ENCODE measurements at places on chromosomes 16 and 17. TPM values are rescaled to one million over a fixed set of nuclear protein-coding genes. Genes with fewer than 3 reads are reported as not detected.

Gene PRAC1
- polyA plus RNA-seq: not detected

Gene TMEM220
- polyA plus RNA-seq: 3.8 TPM

Gene PHOSPHO1
- 1.1 TPM for polyA plus RNA-seq

Gene CLDN6
- 0.25 TPM for polyA plus RNA-seq

Gene CPNE7
- 55.2 TPM for polyA plus RNA-seq

Gene SLFN12L
- not detected for polyA plus RNA-seq

Gene HSPB9
- polyA plus RNA-seq: not detected

Gene MAPT
- 1.2 TPM for polyA plus RNA-seq

Gene TRPV3
- 0.46 TPM for polyA plus RNA-seq

GRCh38 chr16:67082891-67083290 lies 26.9 kb upstream of the PHAF1 start:
- no peak for DNase-seq

DNA sequence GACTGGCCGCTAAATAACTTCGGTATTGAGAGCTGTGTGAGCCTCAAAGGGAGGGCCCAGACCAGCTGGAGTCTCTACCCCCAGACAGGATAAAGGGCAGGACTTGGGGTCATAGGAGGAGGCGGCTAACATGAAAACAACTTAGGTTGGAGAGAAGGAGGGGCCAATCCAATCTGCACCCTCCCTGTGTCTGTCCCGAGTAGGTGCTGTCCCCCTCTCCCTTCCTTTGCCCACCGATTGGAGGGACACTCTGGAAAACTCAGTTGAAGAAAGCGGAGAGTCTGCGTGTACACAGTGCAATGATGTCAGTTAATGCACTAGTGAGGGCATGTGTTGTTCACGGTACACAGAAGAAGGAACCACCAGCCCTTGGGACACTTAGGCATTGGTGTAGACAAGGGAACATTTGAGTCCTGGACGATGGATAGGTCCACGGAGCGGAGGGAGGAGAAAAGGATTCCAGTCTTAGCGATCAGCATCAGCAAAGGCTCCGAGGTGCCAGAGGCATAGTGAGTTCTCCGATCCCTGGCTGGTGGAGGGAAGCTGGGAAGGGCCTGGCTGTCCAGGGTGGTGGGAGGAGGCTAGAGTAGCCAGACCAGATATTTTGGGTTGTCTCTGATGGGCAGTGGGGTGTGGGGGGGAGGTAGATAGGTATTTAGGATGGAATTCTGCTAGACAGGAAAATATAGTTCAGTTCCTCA lies 761 bp downstream of the NOL3 start:
- DNase-seq: peak; percentile 51

- no peak for DNase-seq
Measured at GRCh38 chr17:45883063-45883462, 11.3 kb upstream of the MAPT start.

DNA sequence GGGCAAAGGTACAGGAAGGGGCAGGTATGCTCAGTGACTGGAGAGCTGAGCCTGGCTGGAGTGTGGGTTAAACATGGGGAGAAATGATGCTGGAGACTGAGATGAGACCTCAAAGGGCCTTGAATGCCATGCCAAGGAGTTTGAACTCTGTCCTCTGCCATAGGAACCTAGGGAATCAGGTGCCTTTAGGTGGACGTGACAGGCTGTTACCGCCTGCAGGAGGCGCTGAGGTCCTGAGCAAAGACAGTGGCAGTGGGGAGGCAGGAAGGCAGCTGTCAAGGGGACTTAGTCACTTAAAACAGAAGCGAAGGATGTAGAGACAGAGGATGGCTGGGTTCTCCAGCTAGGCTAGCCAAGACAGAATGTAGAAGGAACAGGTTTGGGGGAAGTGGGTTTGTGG lies 9.1 kb downstream of the PSMB3 start:
- DNase-seq: peak; percentile 76

DNA sequence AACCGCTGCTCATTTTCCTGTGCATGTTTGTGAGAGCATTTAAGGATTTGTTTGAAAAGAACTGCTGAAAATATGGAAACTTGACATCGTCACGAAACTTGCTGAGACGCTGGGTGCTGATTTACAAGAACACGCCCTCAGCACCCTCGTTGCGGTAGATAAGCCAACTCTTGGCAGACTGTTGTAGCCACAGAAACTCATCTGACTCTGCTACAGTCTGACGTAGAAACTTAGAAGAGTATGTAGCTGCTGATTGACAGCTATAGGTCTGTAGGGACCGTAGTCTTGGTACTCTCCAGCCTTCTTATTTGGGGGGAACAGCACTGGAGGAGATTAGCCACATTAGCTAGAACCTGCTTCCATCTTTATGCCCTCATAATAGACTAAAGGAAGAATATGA lies 36.1 kb upstream of the MYH2 start:
- DNase-seq: no peak

GRCh38 chr17:32356378-32356743 lies 6.4 kb downstream of the ZNF207 start:
- DNase-seq: no peak

DNA sequence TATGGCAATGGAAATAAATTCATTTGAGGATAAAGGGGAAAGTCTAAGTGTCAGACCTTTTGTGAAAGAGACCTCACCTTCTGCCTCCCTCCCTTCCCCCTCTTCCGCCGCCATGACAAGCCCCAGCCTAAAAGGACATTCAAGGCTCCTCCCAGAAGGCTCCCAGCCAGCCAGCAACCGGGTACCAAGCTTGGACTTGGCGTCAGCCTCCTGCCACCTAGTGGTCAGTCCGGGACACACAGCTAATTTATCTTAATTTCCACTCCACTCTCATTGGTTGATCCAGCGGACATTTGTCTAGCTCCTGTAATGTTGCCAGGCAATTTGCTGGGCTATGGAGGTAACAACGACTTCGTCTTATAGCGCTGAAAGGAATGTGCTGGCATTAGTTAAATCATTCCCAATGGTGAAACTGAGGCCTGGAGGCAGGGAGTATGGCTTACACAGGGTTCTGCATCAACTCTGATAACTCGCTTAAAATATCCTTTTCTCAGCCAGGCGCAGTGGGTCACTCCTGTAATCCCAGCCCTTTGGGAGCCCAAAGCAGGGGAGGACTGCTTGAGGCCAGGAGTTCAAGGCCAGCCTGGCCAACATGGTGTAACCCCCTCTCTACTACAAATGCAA lies 19.3 kb upstream of the CLEC3A start:
- DNase-seq: peak; percentile 72

DNA sequence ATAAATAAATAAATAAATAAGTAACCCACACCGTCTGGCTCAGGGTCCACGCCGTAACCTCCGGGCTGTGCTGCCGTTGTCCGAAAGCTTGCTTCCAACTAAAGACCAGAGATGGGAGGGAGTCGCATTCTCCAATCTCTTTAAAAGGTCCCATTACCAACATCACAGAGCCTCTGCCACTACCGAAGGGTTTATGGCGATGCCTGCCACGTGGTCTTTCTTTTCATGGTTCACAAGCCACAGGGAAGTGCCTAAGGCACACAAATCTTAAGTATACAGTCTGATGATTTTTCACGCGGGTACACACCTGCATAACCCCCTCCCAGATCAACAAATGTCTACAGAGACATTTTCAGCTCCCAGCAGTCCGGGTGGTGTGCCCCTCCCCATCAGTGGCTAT lies 1.4 kb downstream of the COTL1 start:
- no peak for DNase-seq

DNA sequence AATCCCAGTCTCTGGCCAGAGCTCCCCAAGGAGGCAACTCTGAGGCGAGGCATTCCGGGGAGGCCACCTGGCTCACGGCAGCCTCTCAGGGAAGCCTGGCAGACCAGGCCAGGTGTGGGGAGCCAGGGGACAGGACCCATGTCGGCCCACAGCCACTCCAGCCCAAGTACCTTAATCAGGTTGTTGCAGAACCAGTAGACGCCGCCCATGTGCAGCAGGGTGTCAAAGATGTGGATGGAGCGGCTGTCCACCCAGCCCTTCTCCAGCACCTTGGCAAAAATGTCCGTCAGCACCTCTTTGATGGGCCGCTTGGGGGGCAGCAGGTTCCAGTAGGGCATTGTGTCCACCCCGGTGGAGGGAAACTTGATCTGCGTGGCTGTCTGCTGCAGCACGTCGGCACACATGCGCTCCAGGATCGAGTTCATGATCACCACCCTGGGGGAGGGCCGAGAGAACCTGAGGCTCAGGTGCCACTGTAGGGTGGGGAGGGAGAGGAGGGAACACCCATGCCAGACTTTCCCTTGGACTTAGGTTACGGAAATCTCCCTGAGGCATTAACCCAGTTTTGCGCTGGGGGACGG lies 7.8 kb downstream of the CSF3 start:
- no peak for DNase-seq

GRCh38 chr16:66970775-66971720 lies 10.0 kb downstream of the CES3 start:
- no peak for DNase-seq

- no peak for DNase-seq
Measured at GRCh38 chr16:83365166-83365565, 442.6 kb upstream of the HSBP1 start.

- DNase-seq: no peak
Measured at GRCh38 chr16:87457709-87458423, 35.0 kb downstream of the ZCCHC14 start.

- no peak for DNase-seq
Measured at GRCh38 chr17:78997231-78997741, 12.3 kb downstream of the CANT1 start.

DNA sequence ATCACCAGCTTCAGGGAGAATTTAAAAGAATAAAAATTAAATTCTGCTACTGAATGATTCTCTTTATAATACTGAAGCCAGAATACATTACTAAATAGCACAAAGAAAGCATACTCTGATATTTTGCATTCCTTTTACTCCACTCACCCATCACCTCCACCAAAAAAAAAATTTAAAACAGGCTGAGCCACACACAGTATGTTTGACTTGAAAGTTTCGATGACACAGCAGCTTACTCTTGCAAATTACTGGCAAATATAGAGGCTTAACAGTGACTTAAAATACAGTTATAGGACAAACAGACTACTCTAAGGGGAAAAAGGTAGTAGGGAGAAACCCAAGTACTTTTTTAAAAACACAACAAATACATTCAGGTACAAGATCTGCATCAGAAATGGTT lies 39.2 kb downstream of the GPATCH8 start:
- no peak for DNase-seq

DNA sequence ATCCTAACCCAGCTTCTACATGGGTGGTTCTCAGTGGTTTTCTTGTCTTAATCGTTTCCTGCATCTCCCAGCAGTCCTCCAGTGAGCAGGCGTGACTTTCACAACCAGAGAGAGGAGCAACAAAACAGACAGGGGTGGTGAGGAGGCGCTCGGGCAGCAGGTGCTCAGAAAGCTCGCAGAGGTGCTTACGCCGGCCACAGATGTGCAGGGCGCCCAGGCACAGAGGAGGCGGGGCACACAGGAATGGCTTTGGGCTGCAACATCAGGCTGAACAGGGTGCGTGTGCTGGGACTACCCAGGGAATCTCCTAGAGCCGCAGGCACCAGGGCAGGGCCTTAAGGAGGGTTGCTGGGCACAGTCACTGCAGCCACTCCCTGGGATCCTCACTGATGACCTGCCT lies 32.6 kb downstream of the KLHDC4 start:
- DNase-seq: no peak

DNA sequence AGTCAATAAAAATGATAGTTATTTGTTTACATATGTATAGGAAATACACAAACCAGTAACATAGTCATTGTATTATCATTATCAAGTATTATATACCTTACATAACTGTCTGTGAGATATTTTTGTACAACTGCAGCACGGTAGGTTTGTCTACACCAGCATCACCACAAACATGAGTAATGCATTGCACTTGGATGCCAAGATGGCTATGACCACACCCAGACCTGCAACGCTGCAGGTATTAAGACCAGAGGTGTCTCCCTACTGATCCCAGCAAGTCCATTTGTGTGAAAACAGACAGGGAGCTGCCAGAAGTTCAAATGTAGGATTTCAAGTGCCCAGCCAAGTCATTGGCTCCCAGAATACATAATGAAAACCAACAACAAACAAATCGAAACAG lies 34.2 kb upstream of the NOS2 start:
- DNase-seq: no peak

DNA sequence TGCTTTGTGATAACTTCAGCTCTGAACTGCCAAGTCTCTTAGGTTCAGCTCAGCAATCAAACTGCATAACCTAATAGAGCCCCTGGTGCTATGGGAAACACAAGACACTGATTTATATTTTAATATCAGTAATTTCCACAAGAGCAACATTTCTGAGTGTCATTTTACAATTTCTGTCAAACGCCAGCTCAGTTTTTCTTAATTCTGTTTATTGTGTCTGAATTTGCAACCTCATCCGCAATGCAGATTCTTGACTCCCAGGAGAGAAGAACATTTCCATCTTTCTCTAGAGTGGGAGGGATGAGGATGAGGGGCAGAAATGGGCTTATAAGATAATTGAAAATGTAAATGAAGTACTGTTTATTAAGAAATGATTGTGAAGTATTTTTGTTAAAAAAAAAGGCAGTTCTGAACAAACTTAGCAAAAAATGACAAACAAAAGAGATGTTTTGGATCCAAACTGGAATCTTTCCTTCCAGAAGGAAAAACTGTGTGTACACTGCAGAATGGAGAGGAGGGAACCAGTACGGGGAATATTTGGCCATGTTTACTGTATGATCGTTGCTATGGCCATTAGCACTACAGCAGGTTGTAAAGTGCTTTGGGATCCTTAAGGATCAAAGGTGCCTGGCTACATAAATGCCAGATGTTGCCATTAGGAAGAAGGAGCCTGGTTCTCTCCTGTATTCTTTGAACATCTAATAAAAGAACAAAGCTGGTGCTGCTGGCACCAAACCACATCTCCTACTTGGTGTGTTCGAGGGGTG lies 7.4 kb upstream of the PMFBP1 start:
- DNase-seq: no peak

DNA sequence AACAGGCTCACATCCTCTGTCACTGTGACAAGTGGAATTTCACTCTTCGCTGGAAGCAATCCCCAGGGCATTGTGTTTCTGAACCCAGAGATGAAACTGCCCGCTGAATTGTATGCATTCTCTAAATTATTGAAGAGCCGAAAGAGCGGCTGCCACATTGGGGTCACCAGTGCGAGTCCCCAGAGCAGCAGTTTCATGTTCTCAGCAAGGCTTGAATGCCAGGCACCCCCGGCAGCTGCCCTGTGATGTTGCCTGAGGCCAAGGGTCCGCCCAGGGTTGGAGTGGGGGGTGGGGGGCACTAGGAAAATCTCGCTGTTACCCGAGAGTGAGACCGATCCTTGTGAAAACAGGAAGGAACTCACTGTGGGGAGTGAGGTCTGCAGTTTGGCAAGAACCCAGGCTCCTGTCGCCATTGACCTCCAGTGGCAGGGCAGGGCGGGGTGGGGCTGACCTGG lies 20.7 kb upstream of the BCAR1 start:
- DNase-seq: no peak

DNA sequence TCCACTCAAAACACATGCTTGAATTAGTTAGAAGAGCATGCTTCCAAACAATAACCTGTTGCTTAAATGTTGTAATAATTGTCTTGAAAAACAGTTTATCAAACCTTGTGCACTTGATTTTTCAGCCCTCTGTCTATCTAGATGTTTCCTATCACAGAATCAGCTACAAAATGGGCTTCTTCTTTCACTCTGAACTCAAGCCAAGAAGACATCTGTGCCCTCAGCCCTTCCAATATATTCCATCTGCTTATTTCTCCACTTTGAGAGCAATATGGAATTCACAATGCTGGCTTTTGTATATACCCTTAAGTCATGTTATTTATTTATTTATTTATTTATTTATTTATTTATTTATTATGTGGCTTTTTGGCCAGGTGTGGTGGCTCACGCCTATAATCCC lies 234.2 kb downstream of the TOX3 start:
- no peak for DNase-seq
